ENCODE measurements at places on chromosomes 7 and 10.

DNA sequence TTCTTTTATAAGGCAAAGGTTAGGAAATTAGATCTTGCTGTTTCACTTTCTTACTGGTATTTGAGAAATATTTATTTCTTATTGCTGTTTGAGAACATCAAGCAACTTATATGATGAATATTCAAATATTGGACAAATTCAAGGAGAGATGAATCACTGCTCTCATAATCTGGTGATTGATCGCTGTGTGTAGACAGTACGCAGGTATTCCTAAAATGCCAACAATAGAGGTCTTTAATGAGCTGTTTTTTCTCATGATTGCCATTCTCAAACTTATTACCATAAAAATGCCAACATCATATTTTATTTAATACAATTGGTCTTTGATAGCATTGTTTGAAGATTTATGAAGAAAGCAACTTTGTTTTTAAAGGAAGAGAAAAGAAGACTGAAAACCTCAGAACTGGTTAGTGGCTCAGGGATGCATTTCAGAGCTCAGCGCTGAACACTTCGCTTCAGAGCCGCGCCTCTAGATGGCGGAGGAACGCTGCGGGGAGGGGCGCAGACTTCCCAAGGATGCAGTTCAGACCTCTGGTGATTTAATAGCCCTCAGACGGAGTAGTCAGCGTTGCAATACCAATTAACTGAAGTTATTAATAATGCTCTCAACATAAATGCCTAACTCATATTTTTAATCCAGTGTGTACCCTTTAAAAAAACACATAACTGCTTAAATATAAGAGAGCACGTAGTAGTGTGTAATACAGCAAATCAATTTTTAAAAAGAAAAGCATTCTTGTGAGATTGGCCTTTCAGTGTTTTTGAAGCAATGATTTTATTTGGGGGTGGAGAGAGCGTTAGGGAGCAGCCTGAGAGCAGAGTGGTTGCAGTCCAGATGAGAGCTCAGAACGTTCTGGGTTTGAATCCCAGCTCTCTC, 38.5 kb upstream of the STEAP4 start:
- DNase-seq = peak; percentile 39

DNA sequence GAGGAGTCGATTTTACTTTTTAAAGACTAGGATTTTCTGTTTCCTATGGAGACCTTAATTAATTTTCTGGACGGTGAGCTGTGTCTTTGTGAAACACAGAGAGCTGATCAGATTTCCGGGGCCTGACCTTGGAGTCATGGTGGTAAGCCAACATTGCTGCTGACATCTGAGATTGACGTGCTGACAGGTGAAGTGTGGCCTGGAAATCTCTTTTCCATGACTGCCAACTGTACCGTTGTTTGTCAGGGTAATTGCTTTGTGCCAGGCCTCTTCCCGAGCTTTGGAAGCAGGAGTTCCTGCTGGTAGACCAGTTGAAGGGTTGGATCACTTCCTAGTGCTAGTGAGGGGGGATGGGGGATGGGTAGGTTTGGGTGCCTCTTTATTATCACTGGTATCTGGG, 71.2 kb downstream of the ADRA2A start:
- no peak for DNase-seq

GRCh38 chr7:137977173-137977572, 24.7 kb downstream of the CREB3L2 start:
- DNase-seq = no peak

GRCh38 chr7:111210996-111211395, 120.1 kb downstream of the LRRN3 start:
- no peak for DNase-seq
